MCF 10A (cell line): ENCODE measurements at places on chromosomes 5 and 9. TPM values are rescaled to one million over a fixed set of nuclear protein-coding genes. Genes with fewer than 3 reads are reported as not detected.

LCN6 gene
- not detected in 2 replicates for total RNA-seq

ARSI gene
- 0.19 and 0.25 TPM in 2 replicates for total RNA-seq

ASS1 gene
- total RNA-seq, result 204 and 299 TPM in 2 replicates

GFI1B gene
- total RNA-seq, result not detected in 2 replicates

ADAMTS13 gene
- 4.1 and 6.1 TPM in 2 replicates for total RNA-seq

ASTN2 gene
- total RNA-seq, result 1.3 and 1.8 TPM in 2 replicates

BRD9 gene
- 44.9 and 48.9 TPM in 2 replicates for total RNA-seq

DND1 gene
- total RNA-seq, result 4.3 and 5.1 TPM in 2 replicates

AP3B1 gene
- total RNA-seq, result 39.7 and 40.6 TPM in 2 replicates

SHLD3 gene
- 3.0 and 3.7 TPM in 2 replicates for total RNA-seq

FOXD4L6 gene
- 0.30 and 0.69 TPM in 2 replicates for total RNA-seq

PCDHGA9 gene
- 0.89 and 1.3 TPM in 2 replicates for total RNA-seq

NTNG2 gene
- total RNA-seq, result 0.44 TPM in 1 of 2 replicates, not detected in the other

PPP2R2B gene
- 0.54 TPM in 1 of 2 replicates, not detected in the other for total RNA-seq

CRHBP gene
- total RNA-seq, result not detected in 2 replicates

FCHSD1 gene
- total RNA-seq, result 21.2 and 22.1 TPM in 2 replicates

OGN gene
- total RNA-seq, result not detected in 2 replicates

THBS4 gene
- 0.82 and 1.2 TPM in 2 replicates for total RNA-seq

IRF1 gene
- total RNA-seq, result 18.7 and 23.0 TPM in 2 replicates

TMC1 gene
- total RNA-seq, result not detected in 2 replicates

TTC1 gene
- total RNA-seq, result 84.6 and 100 TPM in 2 replicates

GFPT2 gene
- total RNA-seq, result 8.2 and 15.7 TPM in 2 replicates

ROR2 gene
- total RNA-seq, result 0.10 and 0.84 TPM in 2 replicates

OR5C1 gene
- total RNA-seq, result not detected in 2 replicates

INSL4 gene
- not detected in 2 replicates for total RNA-seq

CNTNAP3 gene
- 9.9 and 11.2 TPM in 2 replicates for total RNA-seq

RFK gene
- 22.6 and 27.0 TPM in 2 replicates for total RNA-seq

GDNF gene
- total RNA-seq, result not detected in 2 replicates

TAF11L5 gene
- not detected in 2 replicates for total RNA-seq

AK1 gene
- 75.9 and 94.3 TPM in 2 replicates for total RNA-seq

ALAD gene
- total RNA-seq, result 6.6 and 7.8 TPM in 2 replicates

CNTNAP3B gene
- total RNA-seq, result 8.2 and 8.4 TPM in 2 replicates

CYLC2 gene
- not detected in 2 replicates for total RNA-seq

TLN1 gene
- 224 and 256 TPM in 2 replicates for total RNA-seq

ADAMTS19 gene
- total RNA-seq, result not detected in 2 replicates

NR2F1-AS1 gene
- total RNA-seq, result 3.2 and 4.6 TPM in 2 replicates

OR13C9 gene
- not detected in 2 replicates for total RNA-seq

SMIM15 gene
- 92.5 and 95.8 TPM in 2 replicates for total RNA-seq

ABL1 gene
- total RNA-seq, result 67.5 TPM in 2 replicates

CTXN3 gene
- total RNA-seq, result not detected in 2 replicates

CER1 gene
- not detected in 2 replicates for total RNA-seq

ZFR gene
- total RNA-seq, result 109 and 111 TPM in 2 replicates

ZBED3 gene
- 9.8 and 14.8 TPM in 2 replicates for total RNA-seq

NSD1 gene
- total RNA-seq, result 110 and 111 TPM in 2 replicates

SLIT3 gene
- total RNA-seq, result 0.34 and 0.89 TPM in 2 replicates

FBP1 gene
- total RNA-seq, result not detected in 2 replicates

MCCC2 gene
- 33.8 and 51.1 TPM in 2 replicates for total RNA-seq

CCDC152 gene
- not detected in 2 replicates for total RNA-seq

PTGS1 gene
- 0.20 and 0.70 TPM in 2 replicates for total RNA-seq

GMCL2 gene
- not detected in 2 replicates for total RNA-seq

SPINK4 gene
- total RNA-seq, result not detected in 2 replicates
